Activated naive CD4-positive, alpha-beta T cell (primary cell): ENCODE measurements at places on chromosomes 2 and 18.

- no peak for DNase-seq
Measured at GRCh38 chr2:5319493-5319892, 372.7 kb upstream of the SOX11 start.

- no peak for DNase-seq
Measured at GRCh38 chr18:66156946-66157687, 406.3 kb downstream of the CDH7 start.

DNA sequence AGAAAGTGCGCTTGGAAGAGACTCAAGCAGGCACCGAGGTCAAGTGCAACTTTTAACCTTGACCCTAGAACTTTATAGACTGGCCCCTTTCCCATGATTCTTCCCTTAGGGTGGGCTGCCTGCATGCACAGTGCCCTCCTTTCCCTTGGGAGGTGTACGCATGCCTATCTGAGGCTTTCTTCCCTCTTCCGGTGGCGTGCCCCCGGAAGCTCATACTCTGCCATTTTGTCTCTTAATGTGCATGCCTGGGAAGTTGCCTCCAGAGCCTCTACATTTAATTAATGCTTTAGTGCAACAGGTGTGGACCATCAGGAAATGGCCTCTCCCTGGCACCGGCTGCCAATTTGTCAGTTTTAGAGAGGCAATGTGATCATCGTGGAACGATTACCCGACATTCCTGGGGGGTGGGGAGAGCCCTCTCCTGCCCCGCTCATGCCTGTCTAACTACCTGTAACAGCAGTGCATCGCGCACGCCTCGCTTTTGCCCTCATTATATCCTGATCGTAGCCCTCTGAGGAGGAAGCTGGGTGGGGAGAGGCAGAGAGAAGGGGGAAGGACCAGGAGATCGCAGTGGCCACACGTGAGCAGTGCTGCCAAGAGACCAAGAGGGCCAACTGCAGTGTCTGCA, 194.8 kb downstream of the TFCP2L1 start:
- no peak for DNase-seq

GRCh38 chr2:129793431-129793902, 186.0 kb upstream of the RAB6C start:
- DNase-seq = no peak

- DNase-seq = no peak
Measured at GRCh38 chr2:16238786-16239185, 298.4 kb downstream of the MYCN start.

GRCh38 chr2:139228276-139228675, 448.1 kb upstream of the NXPH2 start:
- no peak for DNase-seq

DNA sequence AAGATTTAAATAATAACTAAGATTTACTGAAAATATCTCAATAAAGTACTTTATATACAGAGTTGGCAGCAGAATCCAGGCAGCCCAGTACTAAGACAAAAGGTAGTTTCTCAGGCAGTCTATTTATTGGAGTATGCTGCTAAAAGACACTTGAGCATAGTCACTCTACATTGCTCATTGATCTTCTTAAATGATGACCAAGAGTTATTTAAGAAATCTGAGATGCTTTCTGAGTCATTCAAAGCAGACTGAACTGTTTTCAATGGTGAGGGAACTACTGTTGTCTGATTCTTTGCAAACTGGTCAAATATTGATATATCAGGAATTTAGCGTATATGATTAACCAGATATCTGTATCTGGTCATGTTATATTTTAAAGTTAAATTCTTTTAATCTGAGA, 133.6 kb downstream of the PHLPP1 start:
- DNase-seq = no peak

DNA sequence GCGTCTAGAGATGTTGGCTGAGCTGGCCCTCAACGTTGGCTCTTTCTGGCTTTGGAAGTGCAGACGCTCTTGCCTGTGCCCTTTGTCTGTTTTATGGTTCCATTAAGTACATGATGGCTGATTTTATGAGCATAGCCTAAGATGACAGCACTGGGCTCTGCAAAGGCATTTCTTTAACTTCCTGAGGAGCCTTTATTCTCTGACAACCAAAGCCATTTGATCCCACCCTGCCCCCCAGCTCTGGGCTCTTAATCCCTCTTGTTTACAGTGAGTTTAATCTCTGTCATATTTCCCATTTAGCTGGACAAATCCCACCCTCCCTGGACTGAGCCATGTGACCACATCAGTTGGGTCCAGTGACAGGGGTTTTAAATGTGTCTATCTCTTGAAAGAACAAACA, 195.9 kb downstream of the ACKR3 start:
- DNase-seq = no peak

- DNase-seq = peak; percentile 61
Measured at GRCh38 chr2:3303583-3304406, 73.8 kb downstream of the EIPR1 start.

DNA sequence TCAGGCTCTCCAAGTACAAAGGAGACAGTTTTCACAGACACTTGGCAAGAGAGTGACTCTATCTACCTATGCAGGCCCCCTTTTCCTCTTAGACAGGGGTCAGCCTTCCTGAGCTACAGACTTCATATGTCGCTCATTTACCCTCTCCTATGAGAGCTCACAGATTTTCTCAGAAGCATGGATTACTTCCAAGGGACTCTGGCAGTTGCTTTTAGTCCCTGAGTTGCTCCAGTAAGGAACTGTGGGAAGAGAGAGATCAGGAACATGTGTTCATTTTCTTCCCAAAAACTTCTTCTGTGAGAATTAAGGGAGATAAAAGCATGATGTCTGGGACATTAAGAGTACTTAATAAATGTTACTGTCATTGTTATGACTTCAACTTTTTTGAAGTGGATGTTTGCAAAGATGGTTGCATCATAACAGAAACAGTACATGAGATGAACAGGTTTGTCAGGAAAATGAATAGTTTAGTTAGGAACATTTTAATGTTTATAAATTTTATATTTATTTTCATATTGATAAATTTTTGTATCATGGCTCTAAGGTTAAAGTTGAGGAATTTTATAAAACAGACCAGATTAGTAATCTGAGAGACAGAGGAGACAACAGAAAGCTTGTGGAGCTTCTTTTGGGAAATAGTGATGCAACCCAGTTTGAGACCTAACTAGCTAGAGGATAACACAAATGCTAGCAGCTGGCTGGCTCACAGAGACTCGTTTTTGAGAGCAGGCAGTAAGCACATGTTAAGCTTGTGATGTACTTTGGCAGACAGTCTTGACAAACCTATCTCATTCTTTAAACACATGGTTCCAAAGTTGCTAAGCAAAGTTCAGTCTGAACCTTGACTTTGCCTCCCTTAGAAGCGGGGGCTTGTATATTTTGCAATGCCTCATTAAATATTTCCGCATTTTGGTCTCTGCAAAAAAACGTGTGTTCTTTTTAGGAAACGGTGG, 21.7 kb upstream of the UGP2 start:
- no peak for DNase-seq

- DNase-seq = no peak
Measured at GRCh38 chr18:62085756-62086155, 101.1 kb downstream of the PIGN start.

- DNase-seq = no peak
Measured at GRCh38 chr2:238241970-238242369, 2.1 kb upstream of the HES6 start.

GRCh38 chr2:56763683-56764082, 579.9 kb downstream of the CCDC85A start:
- DNase-seq = no peak

GRCh38 chr2:144550084-144550483, 30.2 kb upstream of the ZEB2 start:
- no peak for DNase-seq
